ENCODE measurements at places on chromosomes 3 and 15. TPM values are rescaled to one million over a fixed set of nuclear protein-coding genes. Genes with fewer than 3 reads are reported as not detected.

LRRC31 gene
- not detected for total RNA-seq

UROC1 gene
- total RNA-seq, result not detected

DNA sequence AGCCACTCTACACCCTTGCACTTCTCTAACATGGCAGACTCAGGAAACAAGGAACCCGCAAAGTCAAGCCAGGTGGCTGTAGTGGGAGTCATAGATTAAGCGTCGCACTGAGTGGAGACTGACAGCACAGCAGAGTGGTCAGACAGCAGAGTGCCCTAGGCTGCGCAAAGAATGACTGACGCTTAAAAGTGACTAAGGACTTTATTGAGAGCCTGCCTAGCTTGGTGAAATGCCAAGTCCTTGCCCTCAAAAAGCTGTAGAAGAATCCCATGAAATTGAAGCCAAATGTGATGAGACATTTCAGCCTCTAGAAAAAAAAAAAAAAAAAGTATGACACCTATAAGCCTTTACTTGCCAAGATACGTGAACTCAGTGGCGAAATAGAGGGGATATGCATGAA is 30.2 kb downstream of the NCEH1 start:
- DNase-seq, result no peak

GRCh38 chr3:99253963-99254355 is 352.5 kb upstream of the DCBLD2 start:
- DNase-seq, result no peak

- no peak for DNase-seq
Observed at GRCh38 chr3:19559724-19560442, 374.1 kb downstream of the EFHB start.

DNA sequence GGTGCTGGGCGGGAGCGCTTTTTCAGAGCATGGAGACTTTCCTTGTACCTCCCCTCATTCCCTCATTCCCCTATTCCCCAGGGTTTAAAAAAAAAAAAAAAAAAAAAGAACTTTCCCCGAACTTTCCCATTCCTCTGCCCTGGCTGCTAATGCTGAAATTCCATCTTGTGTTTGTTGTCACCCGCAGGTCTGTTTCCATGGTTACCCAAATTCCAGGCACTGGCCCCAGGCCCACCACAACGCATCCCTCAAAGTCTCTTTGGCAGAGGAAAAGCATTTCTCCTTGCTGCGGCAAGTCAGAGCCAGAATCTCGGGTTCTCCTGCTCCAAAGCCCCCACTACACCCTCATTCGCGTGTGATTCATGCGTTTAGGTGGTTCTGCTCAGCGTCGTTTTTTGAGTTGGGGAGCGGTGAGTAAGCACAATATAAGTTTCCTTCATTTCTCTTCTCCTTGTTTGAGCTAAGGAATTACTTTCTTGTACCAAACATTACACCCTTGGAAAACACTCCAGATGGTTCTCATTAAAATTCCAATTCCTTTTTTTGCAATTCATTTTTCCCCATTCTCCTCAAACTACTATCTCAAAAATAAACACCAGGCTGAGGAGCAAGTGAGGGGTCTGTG is 21.6 kb downstream of the ANAPC13 start:
- DNase-seq, result no peak

DNA sequence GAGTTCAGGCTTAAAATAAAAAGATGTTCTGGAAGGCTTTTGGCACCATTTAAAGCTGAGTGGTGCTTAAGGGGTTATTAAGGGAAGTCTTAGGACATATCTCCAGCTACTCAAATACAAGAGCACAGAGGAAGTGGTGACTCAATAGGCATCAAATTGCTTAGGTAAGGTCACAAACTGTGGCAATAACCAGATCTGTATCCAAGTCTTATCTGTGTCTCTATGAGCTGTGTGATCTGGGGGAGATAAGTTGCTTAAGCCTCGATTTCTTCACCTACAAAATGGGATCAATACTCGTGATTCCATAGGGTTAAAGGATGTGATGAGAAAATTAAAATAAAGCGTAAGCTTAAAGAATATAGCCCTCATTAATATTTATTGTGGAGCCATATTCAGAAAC is 7.6 kb downstream of the HDC start:
- DNase-seq, result no peak

DNA sequence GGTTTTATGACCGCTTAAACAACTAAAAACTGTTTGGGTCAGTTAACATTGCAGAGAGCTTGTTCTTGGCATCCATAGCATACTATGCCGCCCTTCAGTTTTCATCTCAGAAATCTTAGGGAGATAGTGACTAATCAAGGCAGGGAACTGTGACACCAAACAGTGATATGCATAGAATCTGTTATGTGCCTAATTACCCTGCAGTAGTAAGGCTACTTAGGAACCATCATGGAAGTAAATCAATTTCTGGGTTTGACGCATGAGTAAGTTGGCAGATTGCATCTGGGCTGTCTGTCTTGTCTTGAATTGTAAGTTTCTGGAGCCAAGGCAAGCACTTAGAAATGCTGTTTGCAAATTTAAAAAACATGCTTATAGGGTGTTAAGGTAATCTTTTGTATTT is 22.5 kb downstream of the KCTD6 start:
- no peak for DNase-seq

SLC24A5 gene
- not detected for total RNA-seq

HACL1 gene
- 24.4 TPM for total RNA-seq

- no peak for DNase-seq
Observed at GRCh38 chr3:14306142-14306541, 96.3 kb upstream of the SLC6A6 start.

DNA sequence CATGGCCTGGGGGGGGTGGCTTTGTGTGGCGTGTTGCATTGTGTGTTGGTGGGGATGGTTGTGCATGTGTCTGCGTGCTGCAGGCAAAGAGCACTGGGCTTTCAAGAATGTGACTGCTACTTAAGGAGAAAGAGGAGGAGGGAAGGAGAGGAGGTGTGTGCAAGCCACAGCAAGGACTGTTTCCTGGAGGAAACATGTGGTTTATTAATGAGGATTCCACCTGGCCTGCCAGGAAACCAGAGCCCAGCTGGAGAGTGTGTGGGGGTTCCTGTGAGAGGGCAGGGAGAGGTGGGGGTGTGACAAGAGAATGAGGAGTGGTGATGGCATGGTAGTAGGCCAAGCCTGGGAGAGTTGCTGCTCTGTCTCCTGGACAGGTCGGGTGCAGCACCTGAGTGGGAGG is 258.1 kb upstream of the ROPN1 start:
- DNase-seq, result no peak
